ENCODE measurements at places on chromosomes 7 and 10.

DNA sequence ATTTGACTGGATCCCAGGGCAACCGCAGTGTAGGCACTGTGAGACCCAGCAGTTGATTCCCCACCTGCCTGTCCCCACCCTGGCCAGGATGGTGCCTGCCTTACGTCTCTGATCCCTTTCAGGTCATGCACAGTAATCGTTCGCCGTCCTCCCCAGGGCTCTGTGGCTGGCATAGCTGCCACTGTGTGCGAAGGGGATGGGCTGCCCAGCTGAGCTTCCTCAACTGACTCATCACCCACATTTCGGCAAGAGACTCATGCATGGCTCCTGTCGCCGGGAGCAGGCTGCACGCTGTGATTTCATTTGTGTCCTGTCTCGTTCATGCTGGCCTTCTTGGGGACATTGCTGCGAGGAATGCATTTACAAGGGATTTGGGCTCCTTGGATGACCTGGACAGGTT, 252.4 kb downstream of the KLF6 start:
- no peak for DNase-seq

DNA sequence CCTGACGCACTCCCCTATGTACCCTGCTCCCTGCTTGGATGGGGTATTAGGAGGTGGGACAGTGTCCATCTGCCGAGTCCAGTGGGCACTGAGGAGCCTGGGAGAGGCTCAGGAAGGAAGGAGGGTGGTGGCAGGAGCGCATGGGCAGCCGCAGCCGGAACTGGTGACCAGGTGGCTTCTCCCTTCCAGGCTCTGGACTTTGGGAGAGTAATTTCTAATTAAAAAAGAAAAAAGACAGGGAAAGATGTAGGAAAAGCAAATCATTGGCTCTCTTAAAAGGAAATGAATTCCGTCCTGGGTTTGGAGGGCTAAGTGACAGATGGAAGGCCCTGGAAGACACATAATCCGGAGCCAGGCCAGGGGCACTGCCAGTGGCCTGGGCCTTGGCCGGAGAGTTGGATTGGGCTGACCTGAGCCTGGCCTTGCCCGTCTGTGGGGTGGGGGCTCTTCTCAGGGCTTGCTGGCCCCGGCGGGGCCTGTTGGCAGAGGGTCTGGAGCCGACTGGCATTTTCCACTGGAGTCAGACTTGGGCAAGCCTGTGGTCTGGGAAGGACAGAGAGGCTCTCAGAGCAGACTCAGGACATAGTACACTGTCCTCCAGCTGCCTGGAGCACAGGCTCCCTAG, 63.0 kb downstream of the NEURL1 start:
- DNase-seq: no peak

DNA sequence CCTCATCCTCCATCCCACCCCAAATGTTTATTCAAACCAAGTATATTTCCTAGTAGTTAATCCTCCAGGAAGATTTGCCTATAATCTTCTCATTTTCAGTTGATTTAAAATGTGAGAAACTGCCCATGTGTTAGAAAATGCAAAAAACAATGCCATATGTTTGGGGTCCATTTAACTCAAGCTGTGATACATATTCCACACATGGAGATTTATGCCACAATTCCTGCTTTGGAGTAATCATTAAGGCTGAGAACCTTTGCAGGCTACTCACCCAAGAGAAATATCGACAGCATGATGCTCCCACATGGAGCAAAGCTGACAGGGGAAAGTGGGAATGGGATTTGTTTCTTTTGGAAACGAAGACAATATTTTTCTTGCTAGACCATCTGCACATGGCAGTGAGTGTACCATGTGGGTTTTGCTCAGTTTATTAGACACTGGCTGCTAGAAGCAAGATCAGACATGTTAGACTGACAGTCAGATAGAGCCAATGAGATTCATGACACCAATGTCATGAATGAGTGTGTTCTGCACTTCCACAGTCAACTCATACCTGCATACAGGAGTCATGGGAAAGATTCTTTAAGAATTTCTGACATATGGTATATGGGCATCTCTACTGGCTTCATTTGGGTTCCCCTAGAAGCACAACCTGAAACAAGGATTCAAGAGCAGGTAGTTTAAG, 3.4 kb upstream of the GRM8 start:
- DNase-seq: no peak

- DNase-seq: no peak
These were observed 236.1 kb downstream of the ELMO1 start for GRCh38 chr7:37212556-37212955.

GRCh38 chr10:97598407-97599271, 9.1 kb downstream of the C10orf62 start:
- DNase-seq: no peak

- no peak for DNase-seq
These were observed 49.2 kb downstream of the LGI1 start for GRCh38 chr10:93806903-93807302.

DNA sequence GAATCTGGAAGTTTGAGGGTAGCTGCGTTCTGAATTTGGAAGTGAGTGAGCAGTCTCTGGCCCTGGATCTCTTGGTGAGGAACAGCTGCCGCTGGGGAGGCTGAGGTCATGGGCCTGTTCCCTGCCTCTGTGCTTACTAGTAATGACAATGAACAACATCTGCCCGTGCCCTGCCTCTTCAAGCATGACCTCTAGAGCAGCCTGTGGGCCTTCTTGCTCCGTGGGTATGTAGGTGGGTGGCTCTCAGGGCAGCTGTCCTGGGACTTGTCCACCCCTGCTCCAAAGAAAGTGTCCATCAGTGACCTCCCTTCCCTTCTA, 186.2 kb downstream of the CXCL12 start:
- DNase-seq: no peak

- no peak for DNase-seq
These were observed 5.7 kb upstream of the GLCCI1 start for GRCh38 chr7:7962851-7963250.

- DNase-seq: no peak
These were observed 73.0 kb downstream of the UBE3C start for GRCh38 chr7:157211690-157212089.

DNA sequence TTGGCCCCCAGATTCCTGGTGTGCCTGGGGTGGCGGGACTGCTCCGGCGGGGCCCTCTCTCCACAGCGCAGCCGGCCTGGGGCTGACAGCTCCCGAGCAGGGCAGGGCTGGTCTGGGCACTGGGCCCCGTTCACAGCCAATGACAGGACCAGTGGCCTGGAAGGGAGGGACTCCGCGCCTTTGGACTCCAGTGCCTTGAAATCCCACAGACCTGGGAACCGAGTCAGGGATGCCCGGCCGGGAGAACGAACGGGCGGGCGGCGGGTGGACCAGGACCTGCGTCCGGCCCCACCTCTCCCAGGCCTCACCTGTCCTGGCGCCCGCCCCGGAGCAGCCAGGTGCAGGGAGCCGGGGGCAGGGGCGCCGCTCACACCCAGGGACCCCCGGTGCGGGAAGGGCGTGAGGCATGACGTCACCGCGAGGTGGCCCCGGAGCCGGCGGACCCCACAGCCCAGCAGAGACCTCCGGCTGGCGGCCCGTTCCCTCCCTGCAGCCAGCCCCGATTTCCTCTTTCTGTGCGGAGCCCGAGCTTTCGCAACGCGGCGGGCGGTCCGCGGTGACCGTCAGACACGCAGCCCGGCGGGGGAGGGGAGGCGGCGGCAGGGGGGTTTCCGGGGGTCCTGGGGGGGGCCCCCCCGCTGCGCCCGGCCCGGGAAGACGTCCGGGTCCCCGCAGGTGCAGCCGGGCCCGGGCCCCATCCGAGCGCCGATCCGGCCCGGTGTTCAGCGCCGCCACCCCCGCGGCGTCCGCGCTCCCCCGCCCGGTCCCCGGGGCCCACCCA, 743 bp downstream of the ADAP1 start:
- DNase-seq: no peak

GRCh38 chr7:134182078-134182477, 54.9 kb downstream of the LRGUK start:
- DNase-seq: no peak

GRCh38 chr7:106119719-106120118, 7.6 kb upstream of the SYPL1 start:
- DNase-seq: no peak

- no peak for DNase-seq
These were observed 58.9 kb upstream of the WAPL start for GRCh38 chr10:86580521-86580891.

DNA sequence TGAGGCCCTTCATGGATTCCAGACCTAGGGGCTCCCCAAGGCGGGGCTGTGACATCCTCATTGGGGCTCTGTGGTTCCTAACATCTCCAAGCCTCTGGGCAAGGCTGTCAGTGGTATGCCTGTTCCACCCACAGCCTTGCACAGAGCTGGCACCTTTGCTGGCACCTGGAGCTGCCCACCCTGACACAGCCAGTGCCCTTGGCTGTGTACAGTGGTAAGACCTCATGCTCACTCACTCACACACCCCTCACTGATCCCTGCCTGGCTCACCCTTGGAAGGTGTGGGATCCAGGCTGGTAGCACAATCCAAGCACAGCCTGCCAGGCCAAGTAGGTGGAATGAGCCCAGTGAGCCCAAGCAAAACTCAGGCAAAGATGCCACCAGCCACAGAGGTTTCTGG, 200.4 kb upstream of the PCDH15 start:
- DNase-seq: no peak

GRCh38 chr10:3433131-3433530, 260.5 kb upstream of the PITRM1 start:
- DNase-seq: no peak

DNA sequence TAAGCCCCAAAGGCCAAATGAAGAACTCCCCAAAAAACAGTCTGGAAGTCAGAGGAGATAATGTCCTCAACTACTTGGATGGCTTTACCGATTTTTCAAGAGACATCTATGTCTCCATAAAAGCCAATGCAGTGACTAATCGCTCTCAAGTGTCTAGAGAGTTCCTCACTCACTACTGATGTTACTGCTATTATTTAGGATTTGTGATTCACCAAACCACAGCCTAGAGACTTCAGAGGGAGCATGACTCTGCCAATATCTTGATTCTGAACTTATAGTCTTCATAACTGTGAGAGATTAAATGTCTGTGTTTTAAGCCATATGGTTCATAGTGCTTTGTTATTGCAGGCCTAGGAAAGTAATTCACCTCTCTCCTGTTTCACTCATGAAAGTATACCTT, 160.2 kb downstream of the IPMK start:
- DNase-seq: no peak

DNA sequence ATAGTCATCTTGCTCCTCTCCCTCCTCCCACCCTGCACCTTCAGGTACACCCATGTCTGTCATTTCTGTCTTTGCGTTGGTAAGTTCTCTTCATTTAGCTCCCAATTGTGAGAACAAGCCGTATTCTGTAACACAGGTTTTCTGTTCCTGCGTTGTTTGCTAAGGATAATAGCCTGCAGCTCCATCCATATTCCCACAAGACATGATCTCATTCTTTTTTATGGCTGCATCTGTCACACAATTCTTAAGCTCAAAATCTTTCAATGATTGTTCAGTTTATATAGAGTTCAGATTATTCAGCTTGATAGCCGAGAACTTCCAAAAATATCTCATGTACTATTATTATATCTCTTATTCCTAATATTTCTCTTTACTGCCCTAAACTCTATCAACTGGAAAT, 16.0 kb upstream of the TMEM168 start:
- DNase-seq: no peak

GRCh38 chr10:85557077-85557476, 809.5 kb downstream of the GRID1 start:
- DNase-seq: no peak

- DNase-seq: no peak
These were observed 12.3 kb upstream of the ADRB1 start for GRCh38 chr10:114031073-114031972.

DNA sequence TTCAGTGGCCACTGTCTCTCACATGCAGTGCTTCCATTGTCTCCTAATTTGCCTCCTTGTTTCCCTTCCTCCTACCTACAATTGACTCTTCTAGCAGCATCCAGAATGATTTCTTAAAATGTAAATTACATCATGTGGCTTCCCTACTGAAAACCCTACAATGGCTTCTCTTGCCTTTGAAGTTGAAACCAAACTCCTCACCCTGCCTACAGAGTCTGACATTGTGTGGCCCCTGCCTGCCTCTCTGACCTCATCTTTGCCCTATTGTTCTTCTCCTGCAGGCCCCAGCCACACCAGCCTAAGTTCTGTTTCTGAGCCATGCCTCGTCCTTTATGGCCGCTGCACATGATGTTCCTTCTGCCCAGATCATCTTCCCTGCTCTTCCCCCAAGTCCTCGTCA, 35.8 kb upstream of the CDK1 start:
- DNase-seq: no peak

GRCh38 chr7:129159539-129159938, 15.0 kb downstream of the TSPAN33 start:
- DNase-seq: no peak

DNA sequence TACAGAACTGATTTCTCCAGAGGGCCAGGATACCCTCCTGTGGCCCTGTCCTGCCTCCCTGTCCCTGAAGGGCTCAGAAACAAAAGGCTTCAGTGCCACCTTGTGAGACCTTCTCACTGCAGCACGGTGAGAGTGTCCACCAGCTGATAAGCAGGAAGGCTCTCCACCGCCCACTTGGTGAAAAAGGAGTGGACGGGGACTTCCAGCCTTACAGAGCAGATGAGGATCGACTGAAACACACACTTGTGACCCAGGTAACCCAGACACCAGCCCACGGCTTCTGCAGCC, 330.1 kb downstream of the GRID1 start:
- DNase-seq: no peak

DNA sequence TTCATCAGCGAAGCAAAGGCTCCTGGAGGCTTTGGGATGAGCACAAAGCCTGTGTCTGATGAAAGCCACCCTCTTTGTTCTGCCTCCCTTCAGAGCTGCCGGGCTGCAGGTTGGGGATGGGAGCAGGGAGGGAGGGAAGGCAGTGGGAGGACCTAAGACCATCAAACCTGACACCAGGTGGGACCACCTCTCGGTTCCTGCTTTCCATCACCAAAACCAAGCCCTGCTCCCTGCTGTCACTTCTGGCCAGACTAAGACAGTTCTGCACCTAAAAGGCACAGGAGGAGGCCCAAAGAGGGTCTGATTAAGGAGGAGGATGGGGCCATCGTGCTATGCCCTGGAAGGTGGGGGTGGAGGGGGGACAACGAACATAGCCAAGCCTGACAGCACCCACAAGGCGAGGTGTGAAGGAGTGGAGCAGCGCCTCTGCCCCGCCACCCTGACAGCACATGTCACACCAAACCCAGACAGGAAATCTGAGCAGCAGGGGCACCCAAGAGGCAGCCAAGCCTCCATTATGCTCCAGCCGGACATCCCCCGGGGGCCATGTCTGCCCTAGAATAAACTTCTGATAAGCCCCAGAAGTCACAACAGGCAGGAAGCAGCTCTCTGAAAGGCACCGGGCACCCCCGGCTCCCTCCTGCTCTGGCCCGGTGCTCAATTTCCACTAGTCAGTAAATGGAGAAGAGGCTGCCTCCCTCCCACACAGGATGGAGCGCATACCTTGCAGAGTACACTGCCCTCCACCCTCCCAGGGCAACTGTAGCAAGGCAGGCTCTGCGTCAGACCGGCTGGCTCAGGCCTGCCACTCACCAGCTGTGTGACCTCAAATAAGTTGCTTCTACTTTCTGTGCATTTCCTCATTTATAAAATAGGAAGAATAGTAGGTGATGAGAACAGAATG, 48.9 kb downstream of the DLG5 start:
- no peak for DNase-seq

Measured in T-helper 2 cell (primary cell).